T-helper 9 cell (primary cell): ENCODE measurements at places on chromosomes 6 and 20.

DNA sequence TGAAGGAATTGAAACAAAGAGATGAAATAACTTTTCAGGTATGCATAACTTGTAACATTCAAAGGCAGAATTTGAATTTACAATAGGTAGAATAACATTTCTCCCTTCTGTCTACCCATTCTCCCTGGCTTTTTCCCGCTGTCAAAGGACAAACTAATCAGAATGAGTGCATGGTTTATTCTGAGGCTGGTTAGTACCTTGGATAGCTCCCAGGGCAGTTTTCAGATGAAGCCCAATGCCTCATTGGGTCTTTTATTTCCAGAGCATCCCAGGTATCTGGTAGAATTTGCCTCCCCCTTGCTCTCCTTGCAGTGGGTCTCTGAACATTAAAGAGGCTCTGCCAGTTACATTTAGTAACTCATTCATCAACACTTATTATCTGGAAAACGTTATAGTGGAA lies 665.5 kb downstream of the BCKDHB start:
- no peak for DNase-seq

DNA sequence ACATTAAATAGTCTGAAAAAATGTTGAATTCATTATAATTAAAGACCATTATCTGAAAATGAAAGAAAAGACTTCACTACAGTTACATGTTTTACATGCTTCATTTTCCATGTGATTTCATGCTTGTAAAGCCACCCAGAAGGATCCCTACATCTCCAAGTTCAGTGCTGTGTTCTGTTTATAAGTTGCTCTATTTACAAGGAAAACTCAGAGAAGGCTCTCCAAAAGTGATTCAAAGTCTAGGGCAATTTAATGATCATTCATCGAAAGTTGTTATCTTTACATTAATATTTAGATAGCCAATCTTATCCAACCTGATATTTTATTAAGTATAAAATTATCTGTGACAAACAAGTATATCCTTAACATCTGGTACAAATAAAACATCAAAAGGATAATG lies 494.9 kb upstream of the RNF217 start:
- no peak for DNase-seq

GRCh38 chr6:69102416-69102815 lies 467.3 kb downstream of the ADGRB3 start:
- no peak for DNase-seq

- no peak for DNase-seq
Observed at GRCh38 chr20:59071216-59071615, 28.6 kb upstream of the PRELID3B start.
